ENCODE measurements at places on chromosomes 12 and 14. TPM values are rescaled to one million over a fixed set of nuclear protein-coding genes. Genes with fewer than 3 reads are reported as not detected.

DNA sequence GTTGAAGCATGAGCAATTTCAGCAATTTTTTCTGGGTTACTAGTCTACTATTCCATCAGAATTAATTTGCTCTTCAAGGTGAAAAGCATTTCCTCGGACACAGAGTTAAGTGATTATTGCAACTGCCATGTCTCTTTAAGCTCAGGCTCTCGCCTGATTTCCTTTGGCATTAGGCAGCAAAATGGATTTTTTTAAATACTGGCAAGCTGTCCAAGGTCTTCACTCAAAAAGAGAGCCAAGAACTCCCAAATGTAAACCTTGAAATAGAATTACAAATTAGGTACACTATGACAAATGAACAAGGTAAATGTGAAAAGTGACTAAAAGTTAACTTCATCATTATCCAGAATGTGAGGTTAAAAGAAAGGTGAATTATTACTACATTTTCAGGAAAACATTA, 111.9 kb downstream of the GARIN6 start:
- no peaks in the 10 kb centered on the region for H3K36me3 ChIP-seq
- no peaks in the 10 kb centered on the region for H3K27me3 ChIP-seq
- H3K4me1 ChIP-seq: no peaks in the 10 kb centered on the region
- DNase-seq: no peak
- H3K4me3 ChIP-seq: no peak overlapping the region
- no peak overlapping the region for H3K27ac ChIP-seq

GRCh38 chr12:104042580-104042979, 7.4 kb downstream of the GLT8D2 start:
- no peaks in the 10 kb centered on the region for H3K36me3 ChIP-seq
- no peak for DNase-seq
- H3K4me1 ChIP-seq: peaks cover 5% of the 10 kb centered on the region
- no peak overlapping the region for H3K27ac ChIP-seq

GRCh38 chr14:66174453-66174891, 311.7 kb upstream of the CCDC196 start:
- no peaks in the 10 kb centered on the region for H3K4me1 ChIP-seq
- peaks cover 24% of the 10 kb centered on the region for H3K27me3 ChIP-seq
- no peak overlapping the region for H3K4me3 ChIP-seq
- no peak overlapping the region for H3K27ac ChIP-seq
- DNase-seq: no peak

- H3K4me3 ChIP-seq: no peak overlapping the region
- peaks cover 29% of the 10 kb centered on the region for H3K27me3 ChIP-seq
- no peak for DNase-seq
- no peaks in the 10 kb centered on the region for H3K4me1 ChIP-seq
- H3K36me3 ChIP-seq: no peaks in the 10 kb centered on the region
Measured at GRCh38 chr12:116508145-116509121, 50.7 kb upstream of the MAP1LC3B2 start.

The RHEBL1 gene
- 6.4 TPM for total RNA-seq

GRCh38 chr12:107131832-107132616, 38.7 kb upstream of the CRY1 start:
- DNase-seq: peak; percentile 21
- peaks cover 2% of the 10 kb centered on the region for H3K27me3 ChIP-seq
- H3K36me3 ChIP-seq: no peaks in the 10 kb centered on the region
- H3K27ac ChIP-seq: no peak overlapping the region
- H3K4me1 ChIP-seq: peaks cover 2% of the 10 kb centered on the region
- no peak overlapping the region for H3K4me3 ChIP-seq

The DNAJC22 gene
- total RNA-seq: not detected

GRCh38 chr12:97404543-97404942, 58.1 kb upstream of the RMST start:
- DNase-seq: no peak
- H3K4me1 ChIP-seq: no peaks in the 10 kb centered on the region
- no peaks in the 10 kb centered on the region for H3K36me3 ChIP-seq
- H3K27me3 ChIP-seq: no peaks in the 10 kb centered on the region
- H3K4me3 ChIP-seq: no peak overlapping the region

GRCh38 chr12:1488908-1489381, 105.4 kb downstream of the FBXL14 start:
- H3K27me3 ChIP-seq: no peaks in the 10 kb centered on the region
- H3K4me3 ChIP-seq: no peak overlapping the region
- peaks cover 15% of the 10 kb centered on the region for H3K4me1 ChIP-seq
- peaks cover 12% of the 10 kb centered on the region for H3K36me3 ChIP-seq
- DNase-seq: peak; percentile 36
- peak overlapping the region; percentile 47 for H3K27ac ChIP-seq

GRCh38 chr12:4849115-4849541, 60.6 kb upstream of the KCNA1 start:
- peaks cover 14% of the 10 kb centered on the region for H3K27me3 ChIP-seq
- no peaks in the 10 kb centered on the region for H3K4me1 ChIP-seq
- no peak for DNase-seq
- H3K27ac ChIP-seq: no peak overlapping the region
- no peak overlapping the region for H3K4me3 ChIP-seq
- no peaks in the 10 kb centered on the region for H3K36me3 ChIP-seq

GRCh38 chr14:74940956-74941565, 14.3 kb downstream of the PGF start:
- no peak for DNase-seq
- peaks cover 54% of the 10 kb centered on the region for H3K4me1 ChIP-seq
- peak overlapping the region; percentile 94 for H3K27ac ChIP-seq
- H3K27me3 ChIP-seq: no peaks in the 10 kb centered on the region
- H3K4me3 ChIP-seq: peak overlapping the region; percentile 66

DNA sequence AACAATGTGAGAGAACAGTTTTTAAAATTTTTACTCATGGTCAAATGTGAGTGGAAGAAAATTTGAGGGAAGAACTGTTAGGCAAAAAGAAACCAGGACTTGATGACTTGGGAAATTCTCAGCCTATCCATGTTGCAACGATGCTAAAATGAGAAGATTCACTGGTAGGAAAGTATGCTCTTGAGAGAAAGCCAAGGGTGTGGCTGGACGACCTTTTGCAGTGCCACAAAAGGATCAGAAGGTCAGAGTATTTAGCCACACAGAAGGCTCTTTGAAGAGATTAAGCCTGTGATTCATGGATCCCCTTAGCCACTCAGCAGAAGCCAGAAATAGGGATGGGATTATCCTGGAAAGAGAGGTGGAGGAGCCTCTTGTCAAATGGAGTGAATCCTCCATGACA, 336.8 kb downstream of the LRIG3 start:
- no peak overlapping the region for H3K4me3 ChIP-seq
- H3K36me3 ChIP-seq: no peaks in the 10 kb centered on the region
- no peaks in the 10 kb centered on the region for H3K27me3 ChIP-seq
- no peak overlapping the region for H3K27ac ChIP-seq
- no peak for DNase-seq

The TCL1A gene
- total RNA-seq: not detected

DNA sequence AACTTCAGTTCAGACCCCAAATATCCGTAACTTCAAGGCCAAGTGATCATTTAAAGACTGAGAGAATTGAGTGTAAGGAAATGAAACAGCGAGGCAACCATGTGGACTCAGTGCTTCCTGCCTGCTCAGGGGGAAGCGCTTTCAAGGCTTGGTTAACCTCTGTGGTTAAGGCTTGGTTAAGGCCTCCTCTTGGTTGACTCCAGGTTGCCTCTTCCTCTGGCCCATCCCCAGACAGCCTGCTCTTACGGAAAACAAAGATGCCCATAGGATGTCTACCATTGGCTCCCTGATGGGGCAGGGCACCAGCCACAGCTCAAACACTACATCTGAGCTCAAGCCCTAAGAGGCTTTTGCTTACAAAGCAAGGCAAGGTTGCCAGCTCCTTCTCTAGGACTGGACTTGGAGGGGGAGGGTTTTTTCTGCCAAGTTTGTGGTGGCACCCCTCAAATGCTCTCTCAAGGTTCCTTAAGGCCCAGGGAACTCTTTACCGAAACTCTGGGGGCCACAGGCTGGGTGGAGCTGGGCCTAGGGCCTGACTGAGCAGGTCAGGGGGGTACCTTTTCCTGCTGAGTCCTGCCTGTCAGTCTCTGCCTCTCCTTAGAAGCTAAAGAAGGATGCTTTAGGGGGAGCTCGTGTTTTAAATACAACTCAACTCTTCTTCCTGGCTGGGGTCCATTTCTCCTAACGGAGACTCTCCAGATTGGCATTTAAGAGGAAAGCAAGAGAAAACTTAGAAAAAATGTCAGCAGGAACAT, 13.7 kb downstream of the COL2A1 start:
- H3K4me3 ChIP-seq: no peak overlapping the region
- H3K4me1 ChIP-seq: peaks cover 27% of the 10 kb centered on the region
- peak overlapping the region; percentile 19 for H3K27ac ChIP-seq

DNA sequence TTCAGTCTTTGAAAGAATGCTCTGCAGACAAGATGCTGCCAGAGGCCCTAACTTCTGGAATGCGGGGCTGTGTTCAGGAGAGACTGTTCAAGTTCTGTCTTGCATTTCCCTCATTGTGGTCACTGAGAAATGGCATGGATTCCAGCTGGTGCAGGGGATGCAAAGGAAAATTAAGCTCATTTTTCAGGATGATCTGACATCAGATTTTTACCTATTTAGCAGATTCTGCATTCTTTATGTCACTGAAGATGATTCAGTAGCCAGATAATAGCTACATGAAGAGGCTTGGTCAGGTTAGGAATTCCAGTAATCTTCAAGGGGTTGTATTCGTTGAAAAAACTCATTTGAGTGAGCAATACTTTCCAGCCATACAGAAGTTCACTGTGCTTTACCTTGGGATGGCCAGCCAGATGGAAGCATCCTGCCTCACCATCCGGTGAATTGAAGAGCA, 16.1 kb upstream of the MFAP5 start:
- H3K27me3 ChIP-seq: peaks cover 5% of the 10 kb centered on the region
- no peak overlapping the region for H3K4me3 ChIP-seq

GRCh38 chr12:120140603-120141002, 24.1 kb upstream of the RAB35 start:
- H3K27me3 ChIP-seq: no peaks in the 10 kb centered on the region
- H3K36me3 ChIP-seq: peaks cover 43% of the 10 kb centered on the region
- H3K4me3 ChIP-seq: no peak overlapping the region
- H3K4me1 ChIP-seq: no peaks in the 10 kb centered on the region
- DNase-seq: no peak

GRCh38 chr12:5577211-5577612, 145.3 kb downstream of the NTF3 start:
- no peak for DNase-seq
- H3K36me3 ChIP-seq: no peaks in the 10 kb centered on the region
- no peak overlapping the region for H3K27ac ChIP-seq
- H3K4me1 ChIP-seq: no peaks in the 10 kb centered on the region

The BCL2L2 gene
- 1.7 TPM for total RNA-seq

The IL22 gene
- 0.69 TPM for total RNA-seq

- DNase-seq: no peak
- peaks cover 61% of the 10 kb centered on the region for H3K4me1 ChIP-seq
- H3K4me3 ChIP-seq: peak overlapping the region; percentile 35
- H3K36me3 ChIP-seq: peaks cover 83% of the 10 kb centered on the region
- H3K27me3 ChIP-seq: no peaks in the 10 kb centered on the region
- peak overlapping the region; percentile 75 for H3K27ac ChIP-seq
Measured at GRCh38 chr14:65095633-65096205, 6.6 kb downstream of the MAX start.

- no peak for DNase-seq
- H3K27me3 ChIP-seq: no peaks in the 10 kb centered on the region
- no peaks in the 10 kb centered on the region for H3K36me3 ChIP-seq
- no peak overlapping the region for H3K4me3 ChIP-seq
- no peak overlapping the region for H3K27ac ChIP-seq
Measured at GRCh38 chr14:95623195-95623594, 63.0 kb upstream of the TCL1B start.

The PUS1 gene
- total RNA-seq: 45.7 TPM

DNA sequence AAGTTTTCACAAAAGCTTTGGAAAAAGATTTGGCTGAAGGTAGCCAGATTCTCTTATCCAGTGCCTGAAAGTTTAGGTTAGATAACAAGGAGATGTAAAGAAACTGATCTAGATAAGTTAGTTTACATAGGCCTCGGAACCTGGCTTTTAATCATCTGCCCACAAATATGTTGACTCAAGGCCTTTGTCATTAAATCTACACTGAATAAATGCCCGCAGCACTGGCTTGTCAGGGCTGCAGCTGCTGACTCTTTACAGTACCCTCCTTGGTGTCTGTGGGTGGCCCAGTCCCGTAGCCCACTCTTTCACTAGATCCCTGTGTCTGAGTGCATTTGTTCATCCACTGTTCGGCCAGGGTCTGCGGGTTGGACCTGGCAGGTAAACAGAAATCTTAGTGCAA, 58.0 kb downstream of the TMEM116 start:
- H3K27me3 ChIP-seq: no peaks in the 10 kb centered on the region
- peaks cover 31% of the 10 kb centered on the region for H3K4me1 ChIP-seq
- no peak for DNase-seq
- no peak overlapping the region for H3K4me3 ChIP-seq
- no peak overlapping the region for H3K27ac ChIP-seq

- H3K4me3 ChIP-seq: no peak overlapping the region
- no peak for DNase-seq
- no peaks in the 10 kb centered on the region for H3K36me3 ChIP-seq
- no peaks in the 10 kb centered on the region for H3K4me1 ChIP-seq
- H3K27me3 ChIP-seq: no peaks in the 10 kb centered on the region
Measured at GRCh38 chr12:29750928-29751220, 32.9 kb downstream of the TMTC1 start.

GRCh38 chr12:65984227-65984479, 146.4 kb downstream of the LLPH start:
- H3K4me1 ChIP-seq: no peaks in the 10 kb centered on the region
- H3K36me3 ChIP-seq: no peaks in the 10 kb centered on the region
- H3K27me3 ChIP-seq: peaks cover 6% of the 10 kb centered on the region
- no peak overlapping the region for H3K4me3 ChIP-seq
- no peak overlapping the region for H3K27ac ChIP-seq

The ISCA2 gene
- total RNA-seq: 30.4 TPM

Data from activated CD4-positive, alpha-beta T cell treated with anti-CD3 and anti-CD28 coated beads, Interleukin-2, amount 10 ng/mL, durations not matched to agents 7 days and 5 days (primary cell).